ENCODE measurements at places on chromosomes 3 and 15.

DNA sequence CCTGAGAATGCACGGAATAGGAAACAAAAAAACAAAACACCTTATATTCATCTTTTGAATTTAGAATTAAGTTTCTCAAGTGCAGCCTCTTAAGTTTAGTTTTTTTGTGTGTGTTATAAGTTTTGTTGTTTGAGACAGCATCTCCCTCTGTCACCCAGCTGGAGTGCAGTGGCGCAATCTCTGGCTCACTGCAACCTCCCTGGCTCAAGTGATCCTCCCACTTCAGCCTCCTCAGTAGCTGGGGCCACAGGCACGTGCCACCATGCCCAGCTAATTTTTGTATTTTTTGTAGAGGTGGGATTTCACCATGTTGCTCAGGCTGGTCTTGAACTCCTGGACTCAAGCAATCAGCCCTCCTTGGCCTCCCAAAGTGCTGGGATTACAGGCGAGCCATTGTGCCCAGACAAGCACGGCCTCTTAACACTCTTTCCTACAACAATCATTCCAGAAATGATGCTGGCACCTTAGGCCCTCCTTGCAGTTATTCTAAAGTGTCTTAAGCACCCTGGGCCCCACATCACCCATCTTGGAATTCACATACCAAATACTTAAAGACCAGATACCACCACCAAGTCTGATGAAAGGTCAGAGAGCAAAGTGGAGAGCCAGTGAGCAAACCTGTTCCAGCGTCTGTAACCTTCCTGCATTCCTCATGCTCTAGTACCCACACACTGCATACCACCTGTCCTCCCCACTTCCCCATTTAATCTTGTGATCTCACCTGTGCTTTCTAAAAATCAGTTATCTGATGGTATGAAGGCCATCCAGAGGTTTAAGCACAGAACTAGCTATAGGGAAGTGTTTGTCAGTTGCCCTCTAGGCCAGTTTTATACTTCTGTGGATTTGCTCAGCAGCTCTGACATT, 6.9 kb upstream of the SPG11 start:
- no peak for DNase-seq

DNA sequence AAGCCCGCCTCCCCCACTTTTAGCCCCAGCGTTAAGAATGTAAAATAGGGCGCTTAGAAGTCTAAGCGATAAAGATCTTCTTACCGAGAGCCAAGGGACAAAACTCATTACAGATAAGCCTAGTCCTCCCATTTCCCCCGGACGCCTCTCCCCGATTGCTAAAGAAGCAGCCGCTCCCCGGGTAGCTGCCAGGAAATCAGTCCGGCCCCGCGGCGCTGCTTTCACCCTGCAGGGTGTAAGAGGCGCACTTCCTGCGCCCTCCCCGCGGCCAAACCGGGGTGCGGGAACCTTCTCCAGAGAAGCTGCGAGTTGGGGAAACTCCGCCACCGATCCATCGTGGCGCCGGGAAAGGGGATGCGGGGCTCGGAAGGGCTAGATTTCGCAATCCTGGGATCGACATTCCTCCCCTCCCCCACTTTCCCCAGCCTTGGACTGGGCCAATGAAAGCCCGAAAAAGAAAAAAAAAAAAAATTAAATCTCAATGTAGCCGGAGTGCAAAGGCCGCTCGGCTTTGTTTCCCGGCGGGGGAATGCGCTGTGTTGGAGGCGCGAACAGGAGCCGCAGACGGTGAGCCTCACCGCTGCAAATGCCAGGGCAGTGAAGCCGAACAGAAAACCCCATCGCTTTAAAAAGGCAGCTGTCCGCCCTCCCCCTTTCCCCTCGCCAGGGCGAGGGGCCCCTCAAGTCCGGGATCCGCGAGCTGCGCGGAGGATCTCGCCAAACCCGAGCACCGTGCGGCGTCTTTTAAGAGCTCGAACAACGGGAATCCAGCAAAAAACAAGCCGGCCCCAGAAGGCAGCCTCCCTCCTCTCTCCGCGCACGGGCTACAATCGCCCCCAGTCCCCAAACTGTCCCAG, 626 bp upstream of the PTPRG start:
- DNase-seq, result no peak

DNA sequence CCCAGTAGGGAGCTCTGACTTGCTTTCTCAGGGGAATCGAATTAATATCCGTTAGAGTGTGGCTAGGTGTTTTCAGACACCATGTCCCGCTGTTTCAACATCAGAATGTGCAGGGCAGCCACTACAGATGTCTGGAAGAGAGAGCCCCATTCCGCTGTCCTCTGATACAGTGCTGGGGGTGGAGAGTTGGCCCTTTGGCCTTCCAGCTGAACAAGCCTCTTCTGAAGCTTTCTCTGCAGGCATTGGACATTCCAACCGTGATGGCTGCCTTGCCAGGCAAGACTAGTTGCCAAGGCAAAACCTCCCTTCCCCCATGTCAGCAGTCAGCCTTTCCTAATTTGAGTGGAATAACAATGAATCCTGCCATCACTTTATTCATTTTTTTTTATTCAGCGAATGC, 1.5 kb downstream of the FAH start:
- no peak for DNase-seq

DNA sequence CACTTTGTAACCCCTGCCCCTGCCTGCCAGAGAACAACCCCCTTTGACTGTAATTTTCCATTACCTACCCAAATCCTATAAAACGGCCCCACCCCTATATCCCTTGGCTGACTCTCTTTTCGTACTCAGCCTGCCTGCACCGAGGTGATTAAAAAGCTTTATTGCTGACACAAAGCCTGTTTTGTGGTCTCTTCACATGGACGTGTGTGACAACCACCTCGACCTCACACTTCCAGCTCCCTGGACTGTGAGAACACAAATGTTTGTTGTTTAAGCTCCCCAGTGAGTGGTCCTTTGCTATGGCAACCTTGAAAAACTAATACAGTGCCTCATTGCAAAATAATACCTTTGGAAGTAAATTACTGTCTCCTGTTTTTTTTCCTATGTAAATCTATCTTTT, 299.2 kb upstream of the POU1F1 start:
- DNase-seq, result no peak

GRCh38 chr15:72482275-72482674, 8.1 kb downstream of the ARIH1 start:
- DNase-seq, result no peak

DNA sequence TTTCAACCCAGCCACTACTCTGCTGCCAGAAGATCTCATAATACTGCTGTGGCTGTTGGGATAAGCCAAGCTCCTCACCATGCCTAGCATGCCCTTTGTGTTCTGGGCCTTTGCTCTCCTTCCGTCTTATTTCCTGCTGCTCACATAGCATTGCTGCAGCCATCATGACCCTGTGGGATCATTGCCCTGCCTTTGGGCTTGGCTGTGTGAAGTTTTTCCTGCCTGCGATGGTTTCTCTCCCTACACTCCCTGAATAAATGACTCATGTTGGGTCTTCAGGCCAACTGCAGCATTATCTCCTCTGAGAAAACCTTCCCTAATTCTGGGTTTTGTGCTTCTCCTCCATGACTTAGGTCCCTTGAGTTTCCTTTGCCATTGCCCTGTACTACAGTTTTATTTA, 20.8 kb upstream of the TRA2B start:
- DNase-seq, result no peak

DNA sequence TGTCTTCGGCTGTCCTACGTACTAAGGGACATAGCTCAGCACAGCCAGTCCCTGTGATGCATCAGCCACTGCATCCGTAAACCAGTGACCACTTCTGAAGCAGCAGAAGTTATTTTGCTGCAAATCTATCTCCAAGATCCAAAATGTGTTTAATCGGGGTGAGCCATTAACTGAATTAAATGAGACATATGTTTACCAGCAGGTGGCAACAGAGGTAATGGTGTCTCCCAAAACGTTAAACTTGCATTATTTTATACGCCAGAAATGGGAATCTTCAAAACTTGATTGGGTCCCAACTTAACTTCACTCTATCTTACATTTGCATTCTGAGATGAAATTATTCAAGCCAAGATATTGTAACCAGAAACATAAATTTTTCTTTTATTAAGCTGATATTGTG, 75.3 kb upstream of the BOC start:
- no peak for DNase-seq

- DNase-seq, result no peak
Observed at GRCh38 chr3:68256635-68257223, 602.3 kb upstream of the SUCLG2 start.

GRCh38 chr3:169295126-169295525, 368.4 kb downstream of the MECOM start:
- no peak for DNase-seq

DNA sequence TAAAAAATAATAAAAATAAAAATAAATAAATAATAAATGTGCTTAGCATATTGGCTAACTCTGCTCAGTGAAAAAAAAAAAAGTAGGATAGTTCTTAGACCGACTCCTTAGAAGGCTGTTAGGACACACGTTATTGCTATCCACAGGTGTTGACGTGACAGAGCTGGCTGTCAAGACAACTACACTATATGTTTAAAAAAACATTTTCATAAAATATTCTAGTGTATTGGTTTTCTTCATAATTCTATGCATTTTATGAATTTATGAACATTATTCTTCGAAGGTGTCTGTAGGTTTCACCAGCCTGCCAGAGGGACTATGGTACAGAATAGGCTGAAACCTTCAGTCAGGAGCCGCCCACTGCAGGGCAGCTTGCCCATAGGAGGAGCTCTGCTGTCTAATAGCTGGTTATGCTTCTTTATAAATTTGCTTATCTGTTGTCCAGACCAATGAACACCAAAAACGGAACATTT, 9.2 kb downstream of the TM4SF1 start:
- DNase-seq, result no peak

GRCh38 chr3:133476971-133477375, 77.1 kb downstream of the BFSP2 start:
- no peak for DNase-seq

DNA sequence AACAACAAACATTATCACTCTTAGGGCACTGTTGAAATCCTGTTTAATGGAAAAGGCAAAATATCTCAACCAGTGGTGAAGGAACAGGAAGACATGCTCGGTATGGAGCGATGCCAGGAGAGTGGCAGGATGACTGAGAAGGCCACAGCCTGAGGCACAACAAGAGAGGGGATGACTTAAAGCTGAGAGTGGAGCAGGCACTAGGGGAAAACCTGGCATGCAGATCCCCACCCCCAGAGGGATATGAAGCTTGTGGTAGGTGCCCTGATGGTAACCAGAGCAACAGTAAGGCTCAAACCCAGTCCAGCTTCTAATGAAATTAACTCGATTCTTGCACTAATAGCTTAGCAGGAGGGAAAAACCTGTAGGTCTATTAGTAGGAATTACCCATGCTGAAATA, 40.4 kb downstream of the LYSMD4 start:
- no peak for DNase-seq

DNA sequence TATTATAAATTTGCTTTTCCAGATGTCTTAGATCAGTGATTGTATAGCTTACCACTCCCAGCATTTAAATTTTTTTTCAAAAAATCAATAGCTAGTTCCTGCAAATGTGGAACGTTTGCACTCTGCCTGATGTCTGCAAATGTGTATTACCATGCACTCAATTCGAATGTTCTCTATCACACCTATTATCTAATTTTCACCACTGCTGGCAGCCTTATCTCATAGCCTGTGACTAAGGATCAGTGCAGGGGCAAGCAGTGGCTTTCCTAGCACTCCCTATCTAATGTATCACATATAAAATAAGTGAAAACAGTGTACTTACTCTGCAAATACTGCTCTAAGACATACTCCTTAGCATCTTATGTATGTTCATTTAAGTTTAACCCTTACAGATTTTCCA, 196.3 kb upstream of the PLSCR5 start:
- no peak for DNase-seq

GRCh38 chr3:150124142-150124541, 153.4 kb upstream of the PFN2 start:
- DNase-seq, result no peak

DNA sequence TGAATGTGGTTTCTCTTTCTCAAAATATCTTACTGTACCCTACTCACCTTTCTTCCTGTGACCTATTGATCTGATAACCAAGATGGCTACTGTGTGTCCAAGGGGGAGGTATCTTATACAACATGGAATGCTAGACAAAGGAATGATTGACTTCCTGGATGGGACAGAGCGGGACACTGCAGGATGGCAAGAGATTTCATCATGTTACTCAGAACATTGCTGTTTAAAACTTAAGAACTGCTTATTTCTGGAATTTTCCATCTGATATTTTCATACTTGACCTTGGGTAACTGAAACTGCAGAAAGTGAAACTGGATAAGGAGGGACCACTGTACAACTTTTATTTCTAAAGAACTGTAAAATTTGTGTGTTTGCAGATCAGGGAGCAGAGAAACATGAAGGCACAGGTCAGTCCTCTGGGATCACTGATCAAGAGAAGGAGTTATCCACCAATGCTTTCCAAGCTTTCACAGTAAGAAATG, 18.5 kb downstream of the CNOT10 start:
- no peak for DNase-seq

GRCh38 chr15:95864467-95864886, 466.0 kb upstream of the NR2F2 start:
- DNase-seq, result no peak

- no peak for DNase-seq
Observed at GRCh38 chr3:27193056-27193455, 176.1 kb downstream of the NEK10 start.

DNA sequence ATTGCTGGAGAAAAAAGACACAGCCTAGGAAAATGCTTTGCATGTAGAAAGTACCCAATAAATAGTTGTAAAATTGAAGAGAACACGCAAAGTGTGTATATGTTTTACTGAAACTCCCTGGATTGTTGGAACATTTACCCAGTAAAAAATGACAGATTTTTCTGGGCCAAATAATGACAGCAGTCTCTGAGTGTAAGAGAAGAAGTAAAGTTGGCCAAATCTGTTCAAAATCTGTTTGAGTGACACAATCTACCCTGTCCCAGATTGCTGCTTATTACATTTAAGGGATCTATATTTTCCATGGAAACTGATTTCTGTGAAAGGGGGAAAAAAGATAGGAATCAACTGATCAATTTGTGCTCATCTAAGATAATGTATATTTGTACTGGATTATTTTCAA, 267.9 kb downstream of the TUSC7 start:
- DNase-seq, result no peak

- no peak for DNase-seq
Observed at GRCh38 chr3:99960941-99961340, 143.3 kb downstream of the CMSS1 start.

DNA sequence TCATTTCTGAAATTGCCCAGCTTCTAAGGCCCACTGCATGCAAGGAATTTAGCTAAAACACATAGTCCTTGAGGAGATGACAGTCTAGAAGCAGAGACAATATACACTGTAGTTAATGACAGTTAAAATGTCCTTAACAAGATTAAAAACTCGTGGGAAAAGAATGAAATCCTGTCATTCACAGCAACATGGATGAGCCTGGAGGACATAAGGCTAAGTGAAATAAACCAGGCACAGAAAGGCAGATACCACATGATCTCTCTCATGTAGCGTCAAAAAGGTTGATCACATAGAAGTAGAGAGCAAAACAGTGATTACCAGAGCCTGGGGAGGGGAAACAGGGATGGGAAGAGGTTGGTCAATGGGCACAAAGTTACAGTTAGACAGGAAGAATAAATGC, 36.3 kb upstream of the GOLGA8J start:
- DNase-seq, result no peak

GRCh38 chr3:123283657-123284398, 82.1 kb downstream of the SEC22A start:
- DNase-seq, result no peak

- no peak for DNase-seq
Observed at GRCh38 chr3:55006244-55006676, 78.4 kb upstream of the LRTM1 start.

Measured in stimulated activated CD8-positive, alpha-beta memory T cell treated with anti-CD3 and anti-CD28 coated beads, Interleukin-4, amount 100 ng/mL, for 1 hour (primary cell).